ENCODE measurements at places on chromosomes 2 and 18.

DNA sequence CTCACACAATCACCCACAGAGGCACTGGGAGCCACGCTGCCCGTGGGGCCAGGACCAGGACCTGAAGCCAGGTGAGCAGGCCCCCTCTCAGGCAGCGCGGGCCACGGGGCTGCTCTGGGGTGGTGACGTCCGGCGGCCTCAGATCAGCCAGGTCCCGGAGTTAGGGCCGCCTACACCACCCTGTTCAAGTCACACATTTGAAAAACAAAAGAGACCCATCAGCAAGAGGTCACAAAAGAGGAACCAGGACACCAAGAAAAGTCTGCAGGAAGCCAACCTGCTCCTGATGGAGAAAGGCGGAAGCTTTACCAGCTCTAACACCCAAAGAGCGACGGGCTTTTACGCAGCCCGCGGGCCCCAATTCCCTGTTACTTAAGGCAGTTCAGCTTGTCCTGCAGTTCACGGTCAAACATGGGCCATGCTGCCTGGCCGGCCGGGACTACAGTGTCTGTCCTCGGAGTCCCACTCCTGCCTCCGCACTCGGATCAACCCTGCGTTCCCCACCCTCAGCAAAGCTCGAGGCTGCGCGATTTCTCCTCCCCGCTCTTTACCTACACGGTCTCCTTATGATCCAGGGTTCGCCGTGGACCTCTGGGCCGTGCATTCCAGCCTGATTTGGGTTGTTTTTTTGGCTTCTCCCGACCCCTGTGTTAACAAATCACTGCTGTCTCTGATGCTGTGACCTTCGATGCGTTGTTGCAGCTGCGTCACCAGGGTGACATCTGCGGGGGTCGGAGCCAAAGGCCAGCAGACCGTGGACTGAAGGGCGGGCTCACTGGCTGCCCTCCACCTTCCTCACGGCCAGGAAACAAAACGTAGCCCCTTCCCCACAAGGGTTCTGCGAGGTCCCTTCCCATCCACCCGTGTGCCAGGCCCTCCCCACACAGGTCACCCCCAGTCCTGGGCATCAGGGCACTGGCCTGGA, 31.0 kb downstream of the SNORC start:
- DNase-seq, result no peak

- no peak for DNase-seq
Measured at GRCh38 chr2:157760949-157761348, 115.2 kb downstream of the ACVR1 start.

- DNase-seq, result no peak
Measured at GRCh38 chr2:74373985-74374384, 6.1 kb downstream of the DCTN1 start.

DNA sequence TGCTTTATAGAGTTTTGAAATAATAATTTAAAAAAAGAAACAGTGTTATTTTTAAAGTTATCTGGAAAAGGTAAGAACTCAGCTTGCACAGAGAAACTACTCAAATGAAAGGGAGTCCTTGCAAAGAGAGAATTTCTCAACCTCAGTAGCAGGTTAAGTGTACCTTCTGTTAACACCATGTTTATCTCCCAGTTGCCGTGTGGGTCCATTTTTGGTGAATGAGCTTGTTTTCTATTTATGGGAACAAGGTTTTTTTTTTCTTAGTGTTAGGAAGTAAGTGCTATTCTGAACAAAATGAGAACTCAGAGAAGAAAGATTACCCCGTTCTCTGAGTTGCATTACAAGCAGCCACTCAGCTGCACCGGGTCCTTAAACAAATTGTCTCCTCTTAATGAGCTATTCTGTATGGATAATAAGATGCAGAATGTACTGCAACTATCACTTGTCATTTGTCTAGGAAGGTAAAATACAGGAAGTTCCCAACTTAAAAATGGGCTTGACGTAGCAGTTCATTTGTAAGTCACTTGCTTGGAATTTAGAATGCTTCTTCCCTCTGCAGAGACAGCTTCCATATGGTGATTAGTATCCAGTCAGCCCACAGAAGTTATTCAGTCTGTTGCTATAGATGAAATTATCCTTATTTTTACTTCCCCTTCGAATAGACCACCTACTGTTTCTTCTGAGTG, 74.9 kb downstream of the LTBP1 start:
- DNase-seq, result no peak

GRCh38 chr18:50626317-50626716, 66.4 kb downstream of the MAPK4 start:
- DNase-seq, result no peak

DNA sequence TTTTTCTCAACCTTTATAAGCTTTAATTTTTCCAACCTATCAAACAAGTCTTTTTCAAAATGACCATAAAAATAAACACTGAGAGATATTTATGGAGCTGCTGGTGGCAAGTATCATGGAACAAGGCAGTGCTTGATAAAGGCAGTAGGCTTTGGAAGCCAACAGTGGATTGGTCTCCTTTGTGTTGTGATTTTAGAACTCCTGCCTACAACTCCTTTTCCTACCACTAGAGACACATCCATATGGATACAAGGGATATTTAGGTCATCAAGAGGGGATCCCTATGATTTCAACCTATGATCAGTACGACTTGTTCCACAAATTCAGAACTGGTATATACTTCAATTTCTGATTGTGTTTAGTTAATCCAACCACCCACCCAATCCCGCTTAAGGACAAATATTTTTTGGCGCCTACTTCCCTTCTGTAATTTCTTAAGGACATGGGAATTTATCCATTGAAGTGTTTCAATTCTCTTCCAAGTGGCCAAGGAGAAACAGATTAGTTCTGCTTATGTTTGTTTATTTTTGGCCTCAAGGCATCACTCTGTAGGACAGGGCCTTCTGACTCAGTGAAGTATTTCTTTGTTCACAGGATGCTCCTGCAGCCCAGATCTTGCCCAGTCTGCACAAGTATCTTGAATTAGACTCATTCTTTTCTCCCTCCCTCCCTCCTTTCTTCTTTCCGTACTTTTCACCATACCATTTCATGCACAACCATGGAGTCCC, 2119.6 kb upstream of the PIK3C3 start:
- no peak for DNase-seq

DNA sequence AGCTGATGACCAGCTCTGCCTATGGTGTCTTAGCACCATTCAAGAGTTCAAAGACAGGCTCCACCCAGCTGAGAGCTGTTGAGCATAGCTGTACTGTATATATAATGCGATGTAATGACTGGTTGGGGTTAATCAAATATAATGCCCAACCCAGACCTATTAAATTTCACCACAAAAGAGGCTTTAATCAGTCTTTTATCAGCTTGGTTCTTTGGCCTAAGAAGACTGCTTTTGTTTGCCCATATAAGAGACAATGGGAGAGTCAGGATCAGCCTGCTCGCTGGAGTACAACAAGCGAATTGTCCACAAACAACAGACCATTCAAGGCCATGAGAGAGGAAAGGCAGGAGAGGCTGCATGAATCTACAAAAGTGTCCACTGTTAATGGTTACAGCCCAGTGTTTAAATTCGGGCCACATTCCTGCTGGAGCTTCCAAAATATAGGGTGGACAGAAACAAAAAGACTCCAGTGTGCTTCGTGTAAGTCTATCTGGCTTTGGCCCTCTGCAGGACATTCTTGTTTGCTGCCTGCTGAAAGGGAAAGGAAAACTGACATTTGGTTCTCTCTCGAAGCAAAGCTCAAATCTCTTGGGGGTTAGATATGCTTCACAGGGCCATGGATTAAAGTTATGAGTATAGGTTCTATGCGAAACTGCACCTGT, 299.0 kb upstream of the FBXO11 start:
- DNase-seq, result no peak

GRCh38 chr2:2572393-2573204, 241.5 kb upstream of the MYT1L start:
- no peak for DNase-seq

DNA sequence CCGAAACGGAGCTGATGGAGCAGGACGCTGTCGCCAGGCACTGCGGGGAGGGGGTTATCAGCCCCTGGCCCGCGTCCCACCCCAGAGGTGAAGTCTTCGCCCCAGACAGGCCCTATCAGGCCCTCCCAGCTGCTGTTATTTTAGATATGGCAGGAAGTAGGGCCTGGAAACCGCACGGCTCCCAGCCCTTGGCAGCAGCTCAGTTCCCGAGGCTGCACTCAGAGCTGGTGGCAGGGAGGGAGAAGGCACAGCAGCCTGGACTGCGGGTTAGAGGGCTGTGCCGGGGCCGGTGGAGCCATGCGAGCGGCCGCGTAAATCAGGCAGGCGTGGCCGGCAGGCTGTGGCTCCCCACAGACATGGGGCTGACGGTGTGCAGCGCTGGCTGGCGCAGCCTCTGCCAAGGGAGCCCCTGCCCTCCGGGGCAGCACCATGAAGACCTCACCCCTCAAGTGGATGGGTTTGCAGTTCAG, 111.4 kb downstream of the NFATC1 start:
- no peak for DNase-seq

GRCh38 chr2:154620471-154620870, 78.0 kb upstream of the KCNJ3 start:
- no peak for DNase-seq
